ENCODE measurements at places on chromosomes 4 and X.

DNA sequence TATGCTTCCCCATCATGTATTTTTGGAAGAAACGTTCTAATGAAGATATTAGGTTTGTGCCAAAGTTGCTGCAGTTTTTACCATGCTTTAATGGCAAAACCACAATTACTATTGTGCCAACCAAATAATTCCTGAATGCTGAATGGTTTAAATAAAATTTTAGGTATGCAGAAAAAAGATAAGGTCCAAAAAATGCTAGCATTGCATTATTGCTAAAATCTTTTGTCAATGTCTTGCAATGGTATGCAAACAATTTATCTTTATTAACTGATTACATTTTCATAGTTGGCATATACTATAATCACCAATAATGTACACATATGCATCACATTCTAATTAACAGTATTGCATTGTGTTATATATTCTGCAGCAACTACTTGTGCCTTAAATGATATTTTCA lies 1657.4 kb upstream of the IGFBP7 start:
- DNase-seq, result no peak

DNA sequence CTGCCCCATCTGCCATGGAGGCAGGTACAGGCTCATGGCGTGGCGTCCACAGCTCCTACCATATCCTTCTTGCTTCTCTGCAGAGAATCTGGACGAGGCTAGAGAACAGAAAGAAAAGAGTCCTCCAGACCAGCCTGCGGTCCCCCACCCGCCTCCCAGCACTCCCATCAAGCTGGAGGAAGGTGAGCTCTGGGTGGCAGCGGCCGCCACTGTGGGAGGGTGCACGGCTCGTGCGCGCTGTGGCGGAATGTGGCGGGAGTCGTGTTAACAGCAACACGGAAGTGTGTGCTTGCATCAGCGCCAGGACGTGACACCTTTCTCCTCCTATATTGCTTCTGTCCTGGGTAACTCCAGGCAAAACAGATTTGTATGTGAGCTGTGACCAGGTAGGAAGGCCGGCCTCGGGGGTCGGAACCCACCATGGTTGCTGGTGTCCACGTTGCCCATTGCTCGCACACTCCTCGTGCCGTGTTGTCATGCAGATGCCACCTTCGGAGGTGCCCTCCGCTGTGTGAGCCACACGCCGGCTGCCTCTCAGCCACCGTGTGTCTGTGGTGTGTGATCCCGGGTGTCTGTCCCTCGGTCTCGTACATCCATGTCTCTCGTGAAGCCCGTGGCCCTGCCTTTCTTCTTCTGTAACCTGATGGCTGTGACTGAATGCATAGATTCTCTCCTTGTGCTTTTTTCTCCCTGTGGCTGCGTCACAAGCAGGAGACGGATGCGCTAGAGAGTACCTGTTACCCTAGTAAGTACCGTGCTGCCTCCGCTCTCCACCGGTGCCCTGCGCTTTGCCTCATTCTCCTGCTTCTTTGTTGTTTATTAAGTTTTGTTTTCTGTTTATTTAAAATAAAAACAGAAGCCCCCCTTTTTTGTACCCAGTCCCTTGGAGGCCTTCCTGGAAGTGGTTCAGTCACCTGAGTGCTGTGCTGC lies 37.0 kb downstream of the NOP14 start:
- no peak for DNase-seq

DNA sequence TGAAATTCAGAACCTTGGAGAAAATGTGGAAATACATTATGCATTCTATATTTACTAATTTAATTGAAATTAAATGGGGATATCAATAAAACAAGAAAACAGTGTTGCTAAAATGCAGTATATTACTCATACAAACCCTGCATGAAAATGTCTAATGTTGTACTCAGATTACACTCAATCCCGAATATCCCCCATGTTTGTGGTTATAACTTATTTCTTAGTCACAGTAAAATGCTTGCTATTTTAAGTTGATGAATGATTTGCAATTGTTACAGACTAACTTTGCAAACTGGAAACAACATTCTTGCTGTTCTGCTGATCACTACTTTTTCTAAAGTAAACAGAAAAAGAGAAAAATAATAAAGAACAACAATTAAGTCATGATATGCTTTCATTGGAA lies 33.1 kb upstream of the ANXA10 start:
- no peak for DNase-seq

- DNase-seq, result no peak
These were observed 1366.3 kb downstream of the STIM2 start for GRCh38 chr4:28226962-28227361.

DNA sequence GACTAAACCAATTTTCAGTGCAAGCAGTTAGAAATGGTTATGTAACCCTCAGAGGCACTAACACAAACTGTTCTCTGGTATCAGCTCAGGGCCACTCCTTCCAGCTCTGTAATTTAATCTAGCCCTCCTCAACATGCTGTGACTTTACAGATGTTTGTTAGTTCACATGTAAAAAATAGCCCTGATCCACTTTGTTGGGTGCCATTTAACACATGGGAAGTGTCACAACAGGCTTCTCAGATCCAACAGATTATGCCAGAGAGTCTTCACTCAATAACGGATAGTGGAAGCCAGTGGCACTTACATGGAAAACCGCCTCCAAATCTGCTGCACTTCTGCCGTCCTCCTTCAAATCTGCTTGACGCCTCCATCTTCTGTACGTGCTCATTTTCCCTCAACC lies 51.6 kb downstream of the ATP8A1 start:
- no peak for DNase-seq

DNA sequence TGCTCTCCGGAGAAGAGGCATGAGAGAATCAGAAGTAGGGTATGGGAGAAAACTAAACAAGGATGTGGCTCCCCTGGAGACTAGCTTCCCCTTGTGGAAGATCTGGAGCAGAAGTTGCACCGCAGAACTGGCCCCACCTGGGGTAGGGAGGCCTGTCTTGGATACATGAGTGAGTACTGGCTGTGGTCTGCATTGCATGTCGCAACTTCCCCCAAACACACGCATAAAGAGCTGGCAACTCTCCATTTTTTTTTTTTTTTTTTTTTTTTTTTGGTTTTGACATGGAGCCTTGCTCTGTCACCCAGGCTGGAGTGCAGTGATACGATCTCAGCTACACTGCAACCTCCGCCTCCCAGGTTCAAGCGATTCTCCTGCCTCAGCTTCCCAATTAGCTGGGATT lies 119.9 kb downstream of the EGF start:
- peak; percentile 90 for DNase-seq

GRCh38 chr4:159487284-159487747 lies 384.4 kb downstream of the RAPGEF2 start:
- DNase-seq, result peak; percentile 87

- no peak for DNase-seq
These were observed 167.9 kb downstream of the PRDM5 start for GRCh38 chr4:120754590-120754989.

DNA sequence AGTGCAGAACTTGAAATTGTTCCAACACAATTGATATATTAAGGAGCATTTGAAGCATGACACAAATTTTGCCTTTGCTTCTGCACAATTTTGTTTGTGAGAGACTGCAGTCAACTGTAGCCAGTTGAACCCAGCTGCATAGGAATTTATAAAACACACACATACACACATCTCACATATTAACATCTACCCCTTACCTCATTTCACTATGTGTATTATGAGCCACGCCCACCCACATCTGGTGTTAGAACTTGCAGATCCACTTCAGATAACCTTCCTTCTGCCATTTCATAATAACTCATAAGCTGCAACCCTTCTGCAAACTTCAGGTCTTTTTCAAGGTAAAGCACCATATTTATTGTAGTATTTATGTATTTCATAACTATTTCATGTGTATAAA lies 188.1 kb upstream of the WDFY3 start:
- DNase-seq, result no peak

DNA sequence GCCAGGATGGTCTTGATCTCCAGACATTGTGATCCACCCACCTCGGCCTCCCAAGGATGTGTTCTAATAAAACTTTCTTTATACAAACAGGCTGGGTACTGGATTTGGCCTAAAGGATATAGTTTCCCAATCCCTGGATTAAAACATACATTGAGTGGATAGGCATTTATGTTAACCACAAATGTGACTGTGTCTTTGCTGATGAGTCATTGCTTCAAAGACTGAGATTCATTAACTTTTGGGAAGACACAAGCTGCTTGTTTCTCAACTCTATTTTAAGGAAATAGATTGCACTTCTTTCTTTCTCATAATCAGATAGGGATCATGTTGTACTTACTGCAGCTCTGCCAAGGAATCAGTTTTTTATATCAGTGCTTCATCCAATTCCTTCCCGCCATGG lies 131.3 kb upstream of the AGA start:
- peak; percentile 24 for DNase-seq

DNA sequence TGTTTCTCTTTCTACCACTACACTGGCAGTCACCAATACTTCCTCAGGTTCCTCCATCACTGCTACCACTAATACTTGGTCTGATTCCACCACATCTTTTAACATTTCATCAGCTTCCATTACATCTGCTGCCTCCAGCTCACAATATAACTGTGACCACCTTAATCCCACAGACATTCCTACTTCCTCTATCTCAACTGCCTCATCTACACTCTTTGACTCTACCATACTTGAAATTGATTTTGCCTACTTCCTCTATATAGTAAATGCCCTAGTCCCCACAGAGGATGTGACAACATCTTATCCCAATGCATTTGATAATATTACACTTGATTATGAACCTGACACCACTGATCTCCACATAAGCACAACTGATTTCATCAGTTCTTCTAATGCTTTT lies 29.0 kb downstream of the OPRPN start:
- no peak for DNase-seq

DNA sequence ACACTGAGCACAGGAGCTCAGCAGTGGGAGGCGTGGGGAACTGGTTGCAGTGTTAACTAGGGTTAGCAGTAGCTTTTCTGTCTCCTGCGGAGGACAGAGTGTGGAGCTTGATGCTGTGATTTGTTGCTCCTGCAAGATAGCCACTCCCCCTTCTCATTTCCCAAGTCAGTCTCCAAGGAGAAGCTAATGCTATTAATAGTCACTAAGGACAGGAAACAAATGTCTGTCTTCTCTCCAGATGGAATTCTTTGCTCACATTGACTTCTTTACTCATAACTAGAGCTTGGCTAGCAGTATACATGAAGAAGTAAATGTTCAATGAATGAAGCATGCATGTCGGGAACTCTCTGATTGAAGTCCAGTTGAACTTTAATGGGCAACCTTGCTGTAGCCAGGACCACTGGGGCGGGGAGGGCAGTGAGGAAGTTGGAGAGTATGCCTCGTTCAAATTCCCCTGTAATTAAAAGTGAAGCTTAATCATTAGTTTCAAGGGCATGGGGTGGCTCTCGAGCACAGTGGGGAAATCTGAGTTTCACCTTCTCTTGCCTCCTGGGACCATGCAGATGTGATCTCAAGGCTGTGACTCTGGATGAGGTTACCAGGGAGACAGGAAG lies 156.6 kb upstream of the SCML1 start:
- no peak for DNase-seq

Measured in Kasumi-1 (cell line).